ENCODE measurements at places on chromosomes 12 and 14. TPM values are rescaled to one million over a fixed set of nuclear protein-coding genes. Genes with fewer than 3 reads are reported as not detected.

PAX9 gene
- total RNA-seq: 9.7 TPM

GLIPR1 gene
- total RNA-seq: 15.0 TPM

TAS2R43 gene
- total RNA-seq: 0.79 TPM

PIANP gene
- not detected for total RNA-seq

TBC1D30 gene
- total RNA-seq: 2.6 TPM

KRT73 gene
- not detected for total RNA-seq

P3H3 gene
- 20.0 TPM for total RNA-seq

TAS2R42 gene
- total RNA-seq: not detected

DAO gene
- not detected for total RNA-seq

ZC2HC1C gene
- 0.90 TPM for total RNA-seq

CD163L1 gene
- not detected for total RNA-seq

CCDC85C gene
- 26.6 TPM for total RNA-seq

EMP1 gene
- 15.6 TPM for total RNA-seq

PLD4 gene
- not detected for total RNA-seq

CIT gene
- total RNA-seq: 0.79 TPM

LRRK2 gene
- 0.90 TPM for total RNA-seq

PLEKHD1 gene
- total RNA-seq: 0.26 TPM

PLBD1 gene
- total RNA-seq: 1.1 TPM

LPAR5 gene
- total RNA-seq: 4.1 TPM

EPYC gene
- total RNA-seq: not detected

AQP5 gene
- 1.3 TPM for total RNA-seq

DCN gene
- 32.6 TPM for total RNA-seq

GPR135 gene
- 0.26 TPM for total RNA-seq

OR6C2 gene
- not detected for total RNA-seq

PTPN21 gene
- 7.6 TPM for total RNA-seq

AGAP2 gene
- under 0.01 TPM for total RNA-seq

PRR13 gene
- total RNA-seq: 29.0 TPM

SMIM10L1 gene
- total RNA-seq: 3.2 TPM

Measured in bronchial epithelial cell (primary cell).